GM23248 (cell line): ENCODE measurements at places on chromosomes 6 and 20. TPM values are rescaled to one million over a fixed set of nuclear protein-coding genes. Genes with fewer than 3 reads are reported as not detected.

- DNase-seq: no peak
Measured at GRCh38 chr6:15595461-15596173, 67.2 kb downstream of the DTNBP1 start.

- peak; percentile 59 for DNase-seq
Measured at GRCh38 chr6:144582939-144583613, 297.9 kb downstream of the UTRN start.

DNA sequence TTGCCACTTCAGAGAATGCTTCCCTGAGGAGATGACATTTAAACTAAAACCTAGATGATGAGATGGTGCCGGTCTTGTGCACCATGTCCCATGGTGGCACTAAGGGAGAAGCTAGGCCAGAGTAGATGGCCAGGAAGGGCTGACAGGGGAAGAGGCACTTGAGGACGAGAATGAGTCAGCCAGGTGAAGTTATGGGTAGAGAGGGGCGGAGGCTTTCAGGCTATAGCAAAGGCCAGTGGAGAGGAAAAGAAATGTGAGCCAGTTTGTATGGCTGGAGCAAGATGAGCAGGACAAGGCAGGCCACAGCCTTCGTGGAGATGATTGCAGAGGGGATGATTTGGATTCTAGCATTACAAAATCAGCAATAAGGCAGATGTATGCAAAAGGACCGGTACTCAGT, 44.7 kb upstream of the ADGRF4 start:
- no peak for DNase-seq

- no peak for DNase-seq
Measured at GRCh38 chr6:170090561-170090960, 200.3 kb downstream of the DLL1 start.

DNA sequence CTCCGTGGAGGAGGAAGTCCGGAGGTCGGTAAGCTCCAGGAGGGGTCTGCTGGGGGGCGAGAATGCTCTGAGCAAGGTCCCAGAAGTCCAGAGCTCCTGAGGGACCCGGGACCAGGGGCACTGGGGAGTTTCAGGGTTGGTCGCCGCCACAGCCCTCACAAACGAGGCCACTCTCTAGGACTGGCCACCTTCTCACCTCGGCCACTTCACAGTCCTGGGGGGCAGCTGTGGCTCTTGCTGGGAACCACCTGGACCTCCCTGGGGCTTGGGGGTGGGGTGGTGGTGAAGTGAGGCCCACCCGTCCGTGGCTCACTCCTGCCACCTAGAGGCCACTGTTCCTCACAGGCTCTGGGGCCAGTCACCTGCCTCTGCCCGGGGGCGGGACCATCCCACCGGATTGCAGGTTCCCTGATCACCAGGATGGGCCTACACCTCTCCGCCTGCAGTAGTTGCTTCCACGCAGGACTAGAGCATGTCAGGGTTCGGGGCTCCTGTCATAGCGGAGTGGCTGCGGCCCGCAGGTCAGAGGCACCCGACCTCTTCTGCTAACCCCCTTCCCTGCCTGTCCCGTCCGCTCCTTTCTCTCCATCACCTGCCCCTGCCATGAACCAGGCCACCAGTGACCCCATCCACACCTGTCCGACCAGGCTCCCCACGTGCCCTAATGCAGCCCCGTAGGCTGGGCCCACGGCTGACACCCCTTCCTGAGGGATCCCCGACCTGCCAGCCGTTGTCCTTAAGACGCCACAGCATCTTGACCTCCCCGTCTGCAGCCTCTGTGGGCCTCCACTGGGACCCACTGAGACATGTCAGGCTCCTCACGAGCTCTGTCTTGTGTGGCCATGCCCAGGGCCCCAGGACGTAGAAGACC, 5.1 kb upstream of the TCEA2 start:
- DNase-seq: peak; percentile 69

DNA sequence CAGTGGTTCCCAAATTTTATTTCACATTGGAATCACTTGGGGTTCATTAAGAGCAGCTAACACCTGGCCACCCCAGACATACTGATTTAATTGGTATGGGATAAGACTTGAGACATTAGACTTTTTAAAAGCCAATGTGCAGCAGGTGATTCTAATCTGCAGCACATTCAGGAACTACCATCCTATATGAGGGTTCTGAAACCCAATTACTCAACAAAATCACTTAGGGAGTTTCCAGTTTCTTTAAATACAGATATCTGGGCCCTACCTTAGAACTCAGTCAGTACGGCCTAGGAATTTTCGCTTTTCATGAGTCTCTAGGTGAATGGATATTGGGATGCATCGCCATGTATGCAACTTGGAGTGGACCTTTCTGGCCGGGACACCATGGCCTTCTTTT, 24.0 kb upstream of the L3MBTL3 start:
- DNase-seq: no peak

- DNase-seq: no peak
Measured at GRCh38 chr20:23497536-23497935, 6.6 kb downstream of the CST8 start.

GRCh38 chr6:24704468-24704867, 14.5 kb downstream of the C6orf62 start:
- no peak for DNase-seq

- DNase-seq: no peak
Measured at GRCh38 chr6:34074064-34074742, 71.7 kb downstream of the GRM4 start.

DNA sequence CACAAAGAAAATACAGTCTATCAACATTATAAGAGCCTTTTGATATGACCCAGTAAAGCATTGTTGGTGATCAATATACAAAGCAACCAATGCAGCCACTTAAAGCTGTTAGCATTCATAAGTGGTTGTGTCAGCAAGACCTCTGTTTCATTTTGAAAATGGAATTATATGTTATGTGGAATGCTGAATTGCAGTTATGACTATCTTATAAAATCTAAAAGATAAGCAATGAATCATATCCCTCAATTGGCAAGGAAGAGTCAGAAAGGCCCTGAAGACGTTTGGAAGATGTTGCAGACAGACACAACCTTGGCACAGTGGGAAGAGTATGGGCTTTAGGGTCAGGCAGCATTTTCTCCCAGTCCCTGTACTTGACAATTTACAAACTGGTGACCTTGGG, 93.8 kb upstream of the RNF217 start:
- no peak for DNase-seq

GRCh38 chr6:68638230-68638900, 3.3 kb downstream of the ADGRB3 start:
- peak; percentile 49 for DNase-seq

GRCh38 chr6:141347086-141347485, 785.6 kb upstream of the GJE1 start:
- no peak for DNase-seq

DNA sequence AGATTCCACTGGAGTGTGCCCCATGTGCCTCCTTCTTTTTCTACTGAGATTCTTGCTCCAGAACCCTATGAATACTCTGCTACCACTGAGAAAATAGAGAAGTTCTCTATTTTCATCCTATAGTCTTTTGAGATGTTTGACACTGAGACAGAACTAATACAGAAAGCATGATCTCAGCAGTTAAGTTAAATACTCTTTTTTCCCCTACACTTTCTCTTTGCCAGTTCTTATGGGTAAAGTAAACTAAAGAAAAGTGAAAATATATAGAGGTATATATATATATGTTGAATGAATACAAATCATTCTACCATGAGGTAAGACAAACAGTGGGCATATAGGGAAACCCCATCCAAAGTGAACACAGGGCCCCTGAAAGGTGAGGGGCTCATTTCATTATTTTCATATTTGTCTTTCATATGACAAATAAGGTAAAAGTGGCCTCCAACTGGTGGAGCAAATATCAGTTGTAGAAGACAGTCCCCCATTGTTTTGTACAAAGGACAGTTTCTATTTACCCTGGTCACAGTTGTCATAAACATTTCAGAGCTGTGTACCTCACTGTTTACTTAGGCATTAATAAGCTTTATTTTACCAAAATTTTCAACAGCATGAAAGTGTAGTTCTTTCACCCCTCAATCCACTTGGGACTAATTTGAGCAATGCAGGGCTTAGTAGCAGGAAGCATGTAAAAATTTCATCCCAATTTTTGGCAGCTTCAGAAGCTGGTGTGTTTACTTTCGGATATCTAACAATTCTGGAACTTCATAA, 188.3 kb upstream of the MARCKS start:
- DNase-seq: no peak

DNA sequence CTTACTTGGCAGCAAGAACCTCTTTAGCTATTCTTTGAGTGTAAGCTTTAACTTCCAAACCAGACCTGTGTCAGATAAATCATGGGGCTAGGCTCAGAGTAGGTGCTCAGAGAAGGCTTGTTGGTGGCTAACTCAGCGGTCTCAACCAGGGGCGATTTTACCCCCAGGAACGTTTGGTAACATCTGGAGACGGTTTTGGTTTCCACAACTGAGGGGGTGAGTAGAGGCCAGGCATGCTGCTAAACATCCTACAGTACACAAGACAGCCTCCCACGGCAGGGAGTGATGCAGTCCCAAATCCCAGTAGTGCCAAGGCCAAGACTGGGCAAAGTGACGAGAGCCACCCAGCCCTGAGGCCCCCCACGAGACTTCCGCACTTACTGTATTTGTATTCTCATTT, 59.2 kb downstream of the RAB44 start:
- DNase-seq: no peak

- DNase-seq: no peak
Measured at GRCh38 chr6:40290816-40291215, 296.3 kb downstream of the LRFN2 start.

DNA sequence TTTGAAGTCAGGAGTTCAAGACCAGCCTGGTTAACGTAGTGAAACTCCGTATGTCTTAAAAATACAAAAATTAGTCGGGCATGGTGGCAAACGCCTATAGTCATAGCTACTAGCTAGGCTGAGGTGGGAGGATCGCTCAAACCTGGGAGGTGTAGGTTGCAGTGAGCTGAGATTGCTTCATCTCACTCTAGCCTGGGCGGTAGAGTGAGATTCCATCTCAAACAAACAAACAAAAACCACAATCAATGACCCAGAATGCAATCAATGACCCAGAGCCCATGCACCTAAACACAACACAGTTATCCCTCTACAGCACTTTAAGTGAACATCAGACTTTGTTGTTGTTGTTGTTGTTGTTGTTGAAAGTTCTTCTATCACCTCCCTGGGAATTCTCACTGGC, 77.9 kb downstream of the MYB start:
- no peak for DNase-seq

DNA sequence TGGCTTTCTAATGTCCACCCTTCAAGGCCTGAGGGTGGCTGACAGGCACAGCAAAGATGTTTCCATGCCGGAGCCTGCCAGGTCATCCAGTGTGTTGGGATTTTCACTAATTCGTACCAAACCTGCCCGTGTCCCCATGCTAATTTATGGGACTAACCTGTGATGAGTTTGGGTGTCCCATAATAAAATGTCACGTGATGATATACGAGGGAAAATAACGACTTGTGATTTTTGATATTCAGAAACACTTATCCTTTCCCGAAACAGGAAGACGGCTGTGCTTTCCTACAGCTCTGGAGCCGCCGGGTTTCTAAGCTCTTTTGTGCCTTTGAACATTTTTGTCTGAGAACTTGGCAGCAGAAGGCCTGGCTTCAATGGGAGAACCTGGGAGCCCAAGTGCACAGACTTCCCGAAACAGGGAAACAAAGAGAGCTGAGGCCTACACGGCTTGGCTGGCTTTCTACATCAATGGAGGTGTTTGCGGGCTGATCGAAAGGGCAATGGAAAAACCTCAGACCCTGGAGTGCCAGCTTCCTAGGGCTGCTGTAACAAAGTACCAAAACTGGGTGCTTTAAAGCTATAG, 171.9 kb upstream of the JARID2 start:
- no peak for DNase-seq

- peak; percentile 20 for DNase-seq
Measured at GRCh38 chr6:55474382-55474781, 104.6 kb downstream of the HMGCLL1 start.

GRCh38 chr6:116100419-116101301, at the start of gene NT5DC1:
NT5DC1 (plus strand) TSS chr6:116100853; CDS start chr6:116100931, 78 bp downstream.
- peak; percentile 86 for DNase-seq

TXLNB gene
- 0.23 TPM in 1 of 2 replicates, not detected in the other for polyA plus RNA-seq

SLC22A2 gene
- not detected in 2 replicates for polyA plus RNA-seq

LY6G5C gene
- 5.0 and 5.1 TPM in 2 replicates for polyA plus RNA-seq

SPATS1 gene
- polyA plus RNA-seq: not detected in 2 replicates

TMEM217 gene
- polyA plus RNA-seq: 4.4 and 6.5 TPM in 2 replicates

PPT2 gene
- polyA plus RNA-seq: 10.3 and 14.3 TPM in 2 replicates

HMGCLL1 gene
- polyA plus RNA-seq: not detected in 2 replicates

ZNF292 gene
- 17.9 and 21.7 TPM in 2 replicates for polyA plus RNA-seq
